ENCODE measurements at places on chromosomes 1 and 21.

DNA sequence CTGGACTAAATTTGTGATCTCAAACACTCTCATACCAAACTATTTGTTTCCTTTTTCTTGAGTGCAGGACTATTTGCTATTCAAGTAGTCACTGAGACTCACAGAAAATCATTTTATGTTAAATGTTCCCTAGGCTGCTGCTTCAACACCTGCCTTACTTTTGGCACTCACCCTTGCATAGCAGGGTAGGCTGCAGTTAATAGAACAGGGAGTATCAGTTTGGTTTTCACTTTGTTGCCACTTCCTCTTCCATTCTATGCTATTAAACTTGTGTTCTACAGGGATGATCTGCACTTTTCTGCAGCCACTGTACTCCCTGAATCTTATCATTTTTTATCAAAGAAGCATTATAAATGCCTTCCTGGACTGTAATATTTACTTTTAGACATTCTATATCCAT, 148.7 kb upstream of the PRMT6 start:
- no peak for DNase-seq

- DNase-seq = no peak
Observed at GRCh38 chr1:151868486-151868885, 15.0 kb upstream of the THEM5 start.

- DNase-seq = no peak
Observed at GRCh38 chr1:57839067-57839466, 415.2 kb upstream of the DAB1 start.

- no peak for DNase-seq
Observed at GRCh38 chr21:20004367-20004766, 993.8 kb upstream of the NCAM2 start.

DNA sequence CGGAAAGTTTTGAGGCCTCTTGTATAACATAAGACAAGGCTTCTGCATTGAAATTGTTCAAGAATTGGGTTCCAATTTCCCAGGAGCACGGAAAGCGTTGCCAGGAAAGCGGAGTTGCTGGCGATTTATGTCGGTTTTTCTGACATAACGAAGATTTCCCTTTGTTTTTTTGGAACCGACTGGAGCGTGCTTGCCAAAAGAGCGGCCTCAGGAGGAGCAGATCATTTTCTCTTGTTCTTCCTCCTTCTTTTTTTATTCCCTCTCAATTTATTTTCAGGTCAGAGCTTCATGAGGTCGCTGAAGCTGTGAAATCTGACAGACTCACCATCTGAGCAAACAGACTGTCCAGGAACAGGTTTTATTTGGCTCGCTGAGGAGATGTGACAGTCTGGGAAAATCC, 275.5 kb downstream of the CAMTA1 start:
- DNase-seq = no peak

DNA sequence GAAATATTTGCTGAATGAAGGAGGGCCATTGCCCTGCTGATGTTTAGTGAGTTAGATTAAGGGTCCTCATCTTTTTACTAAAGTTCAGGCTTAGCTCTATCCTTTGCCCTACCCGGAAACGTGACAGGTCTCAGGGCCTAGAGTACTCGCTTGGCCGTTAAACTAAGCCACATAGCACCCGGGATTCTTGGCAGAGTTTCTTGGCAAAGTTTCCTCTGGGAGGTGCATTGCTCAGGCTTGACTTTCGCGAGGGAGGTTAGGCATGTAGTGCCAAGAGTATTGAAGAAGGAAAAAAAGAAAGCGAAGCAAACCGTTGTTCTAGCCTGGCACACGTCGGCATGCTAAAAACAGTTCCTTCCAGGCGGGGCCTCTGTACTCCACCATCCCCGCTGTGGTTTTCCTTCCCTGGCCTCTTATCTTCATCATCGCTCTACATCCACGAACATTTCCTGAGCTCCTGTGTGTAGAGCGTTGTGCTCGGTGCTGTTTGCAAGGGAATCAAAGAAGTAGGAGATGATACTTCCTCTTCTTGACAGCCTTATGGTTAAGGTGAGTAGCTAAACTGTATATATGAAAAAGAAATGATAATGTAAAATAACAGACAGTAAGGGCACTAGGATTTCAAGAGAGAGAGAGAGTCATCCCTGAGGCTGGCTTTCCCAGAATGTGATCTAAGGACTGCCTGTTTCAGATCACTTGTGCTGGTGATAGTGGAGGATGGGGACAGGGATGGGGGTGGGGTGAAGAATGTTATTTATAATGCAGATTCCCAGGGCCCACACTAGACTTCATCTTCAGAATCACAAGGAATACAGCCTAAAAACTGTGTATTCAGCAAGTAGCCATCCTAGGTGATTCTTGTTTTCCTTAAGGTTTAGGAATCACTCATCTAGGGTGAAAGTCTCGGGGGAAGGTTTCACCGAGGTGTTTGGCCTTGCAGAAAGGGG, 18.8 kb downstream of the RNF220 start:
- no peak for DNase-seq

GRCh38 chr1:214838351-214838750, 235.4 kb downstream of the CENPF start:
- no peak for DNase-seq

DNA sequence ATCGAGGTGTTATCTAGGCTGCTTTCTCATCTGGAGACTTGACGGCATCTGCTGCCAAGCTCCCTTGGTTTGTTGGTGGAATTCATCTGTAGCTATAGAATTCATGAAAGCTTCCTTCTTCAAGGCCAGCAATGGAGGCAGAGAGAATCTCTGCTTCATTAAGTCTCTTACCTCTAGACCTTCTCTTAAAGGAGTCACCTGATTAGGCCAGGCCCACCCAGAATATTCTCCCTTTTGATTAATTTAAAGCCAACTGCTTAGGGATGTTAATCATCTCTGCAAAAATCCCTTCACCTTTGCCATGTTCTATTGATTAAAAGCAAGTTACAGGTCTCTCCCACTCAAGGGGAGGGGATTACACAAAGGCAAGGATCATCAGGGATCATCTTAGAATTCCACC, 5.3 kb upstream of the NCF2 start:
- DNase-seq = no peak

- DNase-seq = no peak
Observed at GRCh38 chr1:152159144-152159543, at the start of gene RPTN. Gene RPTN, minus strand, starts transcription at chr1:152159228. Its CDS starts 1,339 bp downstream, at chr1:152157889.

GRCh38 chr1:83573776-83574175, 425.2 kb downstream of the TTLL7 start:
- DNase-seq = no peak

- no peak for DNase-seq
Observed at GRCh38 chr1:185369786-185370185, 52.7 kb upstream of the IVNS1ABP start.

DNA sequence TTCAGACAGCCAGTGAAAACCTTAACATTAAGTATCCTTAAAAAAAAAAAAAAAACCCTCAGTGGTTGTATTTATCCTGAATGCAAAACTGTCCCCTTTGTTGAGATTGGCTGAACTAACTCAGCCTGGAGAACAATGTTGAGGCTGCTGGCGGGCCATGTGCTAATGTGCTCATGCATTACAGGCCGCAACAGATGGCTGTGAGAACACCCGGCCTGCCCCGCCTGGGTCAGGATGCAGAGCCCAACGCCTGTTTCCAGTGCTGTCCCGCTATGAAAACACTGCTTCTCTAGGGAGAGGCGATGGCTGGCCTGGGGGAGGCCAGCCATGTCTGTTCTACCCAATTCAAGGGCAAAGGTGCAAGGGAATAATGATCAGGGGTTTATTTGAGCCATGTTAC, 13.8 kb downstream of the OLIG2 start:
- DNase-seq = no peak

GRCh38 chr1:225771661-225772322, 5.8 kb upstream of the SRP9 start:
- DNase-seq = no peak

DNA sequence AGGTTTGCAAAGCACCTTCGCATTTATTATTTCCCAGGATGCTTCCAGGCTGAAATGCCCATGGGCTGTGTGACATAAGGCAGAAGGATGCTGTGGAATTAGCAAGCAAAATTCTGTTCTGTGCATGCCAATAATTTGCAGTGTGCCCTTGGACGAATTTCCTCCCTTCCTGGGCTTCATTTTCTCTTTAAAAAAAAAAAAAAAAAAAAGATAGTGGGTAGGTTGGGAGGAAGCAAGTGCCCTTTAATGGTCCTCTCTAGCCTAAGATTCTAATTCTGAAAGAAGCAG, 2.5 kb upstream of the ID3 start:
- DNase-seq = no peak

- DNase-seq = no peak
Observed at GRCh38 chr1:110928191-110928590, 35.5 kb downstream of the LRIF1 start.

- DNase-seq = peak; percentile 72
Observed at GRCh38 chr1:64956733-64957441, 9.5 kb downstream of the JAK1 start.

DNA sequence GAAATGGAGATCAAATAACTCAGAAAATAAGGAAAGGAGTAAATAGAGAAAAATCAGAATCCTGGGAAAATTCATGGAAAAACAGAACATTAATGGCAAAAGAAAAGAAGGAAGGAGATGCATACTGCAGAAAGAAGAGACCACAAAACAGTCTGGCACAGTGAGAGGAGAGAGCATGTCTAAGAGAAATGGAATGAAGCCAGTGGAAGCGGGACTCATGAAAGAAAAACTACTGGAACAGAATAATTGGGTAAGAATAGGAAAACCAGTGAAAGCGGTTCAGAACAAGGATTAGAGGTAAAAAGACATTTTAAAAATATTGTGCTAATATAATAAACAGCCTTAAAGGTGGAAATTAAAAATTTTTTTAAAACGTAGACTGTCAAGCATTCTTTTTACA, 93.6 kb upstream of the GREM2 start:
- no peak for DNase-seq

- peak; percentile 29 for DNase-seq
Observed at GRCh38 chr1:30450148-30450817, 273.1 kb downstream of the MATN1 start.

DNA sequence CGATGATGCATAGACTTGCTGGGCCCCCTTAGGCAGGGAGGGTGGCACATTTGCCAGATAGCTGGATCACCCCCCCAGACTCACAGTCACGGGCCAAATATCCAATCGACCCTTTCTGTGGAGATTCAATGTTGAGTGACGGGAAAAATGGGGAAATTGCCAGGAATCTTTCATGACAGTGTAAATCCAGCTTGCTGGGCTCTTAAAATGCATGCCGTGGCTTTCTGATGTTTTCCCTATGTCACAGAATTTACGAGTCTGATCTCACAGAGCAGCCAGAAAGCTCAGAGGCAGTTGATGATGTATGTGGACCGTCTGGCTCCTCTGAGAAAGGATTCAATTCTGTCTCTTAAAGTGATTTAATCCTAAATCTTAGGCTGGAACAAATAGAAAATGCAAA, 150.1 kb upstream of the ZNF644 start:
- DNase-seq = no peak

- DNase-seq = peak; percentile 41
Observed at GRCh38 chr1:110106013-110106941, 6.0 kb upstream of the UBL4B start.

DNA sequence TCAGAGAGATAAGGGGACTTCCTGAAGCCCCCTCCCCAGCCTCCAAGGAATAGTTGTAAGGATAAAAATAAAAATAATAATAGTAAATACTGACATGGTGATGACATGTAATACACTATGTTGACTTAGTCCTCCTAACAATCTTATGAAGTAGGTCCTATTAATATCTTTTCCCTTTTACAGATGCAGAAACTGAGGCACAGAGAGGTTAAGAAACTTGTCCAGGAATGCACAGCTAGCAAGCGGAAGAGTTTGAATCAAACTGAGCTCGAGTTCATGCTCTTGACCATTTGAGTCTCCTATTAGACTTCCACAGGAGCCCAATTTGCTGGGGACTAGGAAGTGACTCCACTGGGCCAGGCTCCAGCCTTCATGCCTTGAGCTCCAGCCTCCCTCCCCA, 194.8 kb downstream of the GRIK3 start:
- DNase-seq = no peak

DNA sequence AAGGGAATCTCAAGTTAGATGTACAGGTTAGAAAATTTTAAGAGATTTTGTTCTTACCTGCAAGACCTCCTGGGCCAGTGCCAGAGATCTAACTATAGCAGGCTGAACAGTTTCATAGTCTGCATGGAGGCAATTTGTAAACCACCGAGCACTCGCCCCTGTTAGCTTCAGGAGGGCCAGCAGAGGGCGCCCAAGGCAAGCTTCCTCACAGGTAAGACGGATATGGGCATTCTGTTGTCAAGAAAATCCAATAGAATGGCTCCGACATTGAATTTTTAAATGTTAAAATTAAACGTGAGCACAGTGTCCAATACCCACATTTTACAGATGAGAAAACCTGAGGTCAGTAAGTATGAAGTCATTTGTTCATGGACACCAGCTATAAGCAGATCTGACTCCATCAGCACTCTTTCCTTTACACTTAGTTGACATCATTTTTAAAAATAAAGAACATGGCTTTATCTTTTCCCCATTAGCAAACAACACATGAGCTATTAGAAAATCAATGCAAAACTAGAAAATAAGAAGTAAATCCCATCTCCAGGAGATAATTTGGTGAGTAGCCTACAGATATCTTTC, 2.2 kb downstream of the REG4 start:
- peak; percentile 29 for DNase-seq

Measured in stimulated activated effector memory CD8-positive, alpha-beta T cell treated with anti-CD3 and anti-CD28 coated beads, Interleukin-12 subunit alpha, Interleukin-12 subunit beta, amount 100 ng/mL, for 72 hours (primary cell).